Stimulated activated memory B cell treated with anti-CD40 and anti-IgM and Interleukin-4, amounts not matched to agents 10 μg/mL and 1 μg/mL and 100 μg/mL, for 72 hours (primary cell): ENCODE measurements at places on chromosomes 5 and 9.

DNA sequence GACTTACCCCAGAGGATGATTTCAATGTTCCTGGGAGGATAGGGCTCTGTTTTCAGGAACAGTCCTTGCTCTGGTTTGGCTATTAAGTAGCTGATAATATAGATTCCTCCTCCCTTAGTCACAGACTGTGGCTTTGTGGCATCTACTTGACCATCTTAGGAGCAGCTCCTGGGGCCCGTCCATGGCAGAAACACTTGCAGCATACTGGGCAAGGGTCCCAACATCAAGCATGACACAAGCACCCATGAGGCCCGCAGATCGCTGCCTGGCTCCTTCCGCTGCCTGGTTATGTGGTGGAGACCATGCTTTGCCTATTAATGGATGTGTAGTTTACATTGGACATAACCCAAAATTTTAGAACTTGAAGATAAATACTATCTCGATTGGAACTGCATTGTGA lies 170.1 kb downstream of the ICE1 start:
- ATAC-seq: no peak

- no peak for ATAC-seq
These were observed 262.3 kb upstream of the MSX2 start for GRCh38 chr5:174462129-174462528.

DNA sequence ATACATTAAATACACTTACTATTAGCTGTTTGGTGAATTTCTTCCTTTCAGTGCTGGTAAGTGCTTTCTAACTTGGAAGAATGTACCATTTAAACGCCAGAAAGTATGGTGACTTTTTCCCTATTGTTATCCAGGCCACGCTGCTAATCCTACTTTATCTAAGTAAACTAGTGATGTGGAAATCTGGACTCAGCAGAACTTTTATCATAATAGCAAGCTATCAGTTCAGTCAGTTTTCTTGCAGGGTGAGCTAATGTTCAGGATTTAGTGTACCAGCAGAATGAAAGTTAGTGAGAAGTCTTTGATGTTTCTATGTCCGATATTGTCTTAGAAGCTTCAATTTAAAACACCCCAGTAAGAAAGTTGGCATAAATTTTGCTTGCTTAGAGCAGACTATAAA lies 72.2 kb downstream of the HSD17B4 start:
- ATAC-seq: no peak

- peak; percentile 58 for ATAC-seq
These were observed 19.0 kb downstream of the CMBL start for GRCh38 chr5:10288592-10289219.

DNA sequence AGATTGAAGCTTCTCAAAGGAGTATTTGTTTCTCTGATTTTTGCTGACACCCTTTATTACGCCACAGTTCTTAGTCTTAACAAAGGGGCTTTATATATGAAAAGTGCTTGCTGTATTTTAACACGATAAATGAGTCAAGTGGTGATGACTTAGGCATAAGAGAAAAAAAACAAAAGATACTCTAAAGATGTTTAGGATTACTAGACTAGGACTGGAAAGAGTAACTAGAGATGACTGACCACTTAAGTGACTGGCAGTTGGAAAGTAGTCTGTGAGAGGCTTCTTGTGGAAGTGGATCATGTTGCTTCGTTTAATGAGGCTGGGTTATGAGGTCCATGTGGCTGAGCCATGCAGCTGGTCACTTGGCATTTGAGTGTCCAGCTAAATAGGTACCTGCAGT lies 69.4 kb upstream of the ACTBL2 start:
- no peak for ATAC-seq

GRCh38 chr5:135650081-135650480 lies 71.3 kb upstream of the CXCL14 start:
- no peak for ATAC-seq
